Choroid plexus epithelial cell (primary cell): ENCODE measurements at places on chromosomes 6 and 20.
A peak's percentile ranks its signal among the peaks of the same experiment; 100 is the strongest.

DNA sequence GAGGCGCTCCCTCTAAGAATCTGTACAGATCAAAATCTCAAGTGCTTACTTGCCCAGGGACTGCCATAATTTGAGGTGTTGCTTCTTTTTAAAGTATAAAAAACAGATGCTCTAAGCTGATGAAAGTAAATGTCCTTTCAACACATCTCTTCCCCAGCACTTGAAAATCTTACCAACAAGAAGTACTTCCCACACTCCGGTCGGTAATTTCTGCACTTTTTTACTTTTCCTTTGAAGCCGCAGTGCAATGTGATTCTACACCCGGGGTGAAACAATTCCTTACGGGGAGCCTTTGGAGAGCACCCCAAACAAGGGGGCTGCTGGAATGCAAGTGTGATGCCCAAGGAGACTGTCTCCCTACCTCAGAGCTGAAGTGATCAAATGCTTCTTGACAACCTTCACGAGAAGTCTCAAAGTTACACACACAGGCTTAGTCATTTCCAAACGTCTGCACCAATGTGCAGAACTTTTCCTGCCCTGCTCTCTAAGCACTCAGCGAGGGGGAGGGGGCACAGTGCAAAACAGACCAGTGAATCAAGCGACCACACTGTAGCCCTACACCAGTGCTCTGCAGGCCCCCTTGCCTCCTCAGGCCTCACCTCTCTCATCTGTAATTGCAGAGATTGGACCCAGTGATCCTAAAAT lies 56.7 kb downstream of the ATXN1 start:
- peak; percentile 65 for DNase-seq

GRCh38 chr6:135233686-135234491 lies 52.8 kb downstream of the MYB start:
- DNase-seq = no peak

GRCh38 chr20:58695895-58696375 lies 3.3 kb downstream of the NPEPL1 start:
- no peak for DNase-seq

DNA sequence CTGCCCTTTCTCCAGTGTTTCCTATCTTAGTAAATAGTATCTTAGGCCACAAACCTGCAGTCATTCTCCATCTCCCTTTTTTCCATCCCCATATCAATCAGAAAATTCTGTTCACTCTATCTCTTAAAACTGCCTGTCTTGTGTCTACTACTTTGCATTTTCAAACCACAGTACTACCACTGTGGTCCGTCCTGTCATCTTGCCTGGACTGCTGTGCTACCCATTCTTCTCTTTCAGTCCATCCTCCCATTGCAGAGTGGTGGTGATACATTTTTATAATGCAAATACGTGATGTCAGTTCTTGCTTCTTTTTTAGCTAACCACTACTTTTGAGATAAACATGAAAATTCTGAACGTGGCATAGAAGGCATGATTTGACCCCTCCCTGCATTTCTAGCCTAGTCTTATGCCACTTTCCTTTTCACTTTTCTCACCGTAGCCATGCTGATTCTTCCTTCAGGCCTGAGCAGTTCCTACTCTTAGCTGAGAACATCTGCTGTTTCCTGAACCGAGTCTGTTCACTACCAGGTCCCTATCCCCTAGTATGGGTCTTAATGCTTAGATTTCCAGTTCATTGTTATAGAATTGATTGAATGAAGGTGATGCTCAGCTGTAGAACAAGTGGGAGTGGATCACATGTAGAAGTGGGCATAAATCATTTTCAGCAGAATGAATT lies 13.8 kb downstream of the TBPL1 start:
- DNase-seq = no peak

DNA sequence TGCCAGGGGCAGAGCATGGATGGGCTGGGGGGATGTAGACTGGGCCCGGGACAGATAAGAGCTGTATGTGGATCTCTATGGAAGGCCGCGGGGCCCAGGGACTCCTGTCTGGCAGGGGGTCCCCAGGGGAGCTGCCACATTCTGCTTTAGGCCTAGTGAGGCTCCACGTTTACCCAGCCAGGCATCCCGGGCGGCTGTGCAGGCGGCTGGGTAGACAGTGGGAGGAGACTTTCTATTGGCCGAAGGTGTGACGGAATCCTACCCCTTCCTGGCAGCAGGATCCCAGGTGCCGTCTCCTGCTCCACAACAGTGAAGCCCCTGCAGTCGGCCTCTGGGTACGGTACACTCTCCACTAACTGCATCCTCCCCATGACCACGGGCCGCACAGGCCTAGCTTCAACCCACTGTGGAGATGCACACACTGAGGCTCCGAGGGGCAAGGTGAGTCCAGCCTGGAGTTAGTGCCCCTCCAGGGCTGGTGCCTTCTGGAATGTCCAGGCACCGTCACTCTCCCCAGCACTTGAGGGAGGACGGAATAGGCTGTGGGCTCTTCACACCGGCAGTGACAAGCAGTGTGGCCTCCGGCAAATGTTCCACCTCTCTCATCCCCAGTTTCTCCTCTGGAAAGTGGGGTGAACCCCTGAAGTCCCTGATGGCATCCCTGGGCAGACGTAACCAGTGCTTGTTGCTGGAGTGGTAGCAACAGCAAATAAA lies 36.8 kb upstream of the ZBP1 start:
- DNase-seq = no peak

DNA sequence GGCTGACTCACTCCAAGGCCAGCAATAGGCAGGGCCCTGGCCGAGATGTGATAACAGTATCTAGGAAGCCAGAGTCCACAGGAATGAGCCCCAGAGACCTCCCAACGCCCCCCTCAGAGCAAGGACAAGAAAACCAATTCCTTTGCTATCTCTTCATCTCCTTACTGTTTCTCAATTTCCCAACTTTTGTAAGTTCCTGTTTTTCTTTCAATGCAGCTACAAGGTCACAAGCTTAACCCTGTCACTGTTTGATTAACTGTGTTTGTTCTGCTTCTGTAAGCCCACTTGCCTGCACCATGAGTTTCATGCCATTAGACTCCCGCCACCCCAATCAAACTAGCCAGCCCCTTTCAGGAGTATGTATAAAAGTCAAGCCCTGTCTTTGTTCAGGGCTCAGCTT lies 3.5 kb downstream of the FKBP1C start:
- no peak for DNase-seq

- DNase-seq = peak; percentile 8
These were observed 11.7 kb upstream of the GOPC start for GRCh38 chr6:117613920-117614560.

GRCh38 chr6:41779336-41779735 lies 364 bp downstream of the FRS3 start:
- DNase-seq = no peak

GRCh38 chr6:149922642-149923326 lies at the start of gene RAET1G:
RAET1G (minus strand) TSS chr6:149923121; CDS start chr6:149923010, 111 bp downstream.
- peak; percentile 97 for DNase-seq

DNA sequence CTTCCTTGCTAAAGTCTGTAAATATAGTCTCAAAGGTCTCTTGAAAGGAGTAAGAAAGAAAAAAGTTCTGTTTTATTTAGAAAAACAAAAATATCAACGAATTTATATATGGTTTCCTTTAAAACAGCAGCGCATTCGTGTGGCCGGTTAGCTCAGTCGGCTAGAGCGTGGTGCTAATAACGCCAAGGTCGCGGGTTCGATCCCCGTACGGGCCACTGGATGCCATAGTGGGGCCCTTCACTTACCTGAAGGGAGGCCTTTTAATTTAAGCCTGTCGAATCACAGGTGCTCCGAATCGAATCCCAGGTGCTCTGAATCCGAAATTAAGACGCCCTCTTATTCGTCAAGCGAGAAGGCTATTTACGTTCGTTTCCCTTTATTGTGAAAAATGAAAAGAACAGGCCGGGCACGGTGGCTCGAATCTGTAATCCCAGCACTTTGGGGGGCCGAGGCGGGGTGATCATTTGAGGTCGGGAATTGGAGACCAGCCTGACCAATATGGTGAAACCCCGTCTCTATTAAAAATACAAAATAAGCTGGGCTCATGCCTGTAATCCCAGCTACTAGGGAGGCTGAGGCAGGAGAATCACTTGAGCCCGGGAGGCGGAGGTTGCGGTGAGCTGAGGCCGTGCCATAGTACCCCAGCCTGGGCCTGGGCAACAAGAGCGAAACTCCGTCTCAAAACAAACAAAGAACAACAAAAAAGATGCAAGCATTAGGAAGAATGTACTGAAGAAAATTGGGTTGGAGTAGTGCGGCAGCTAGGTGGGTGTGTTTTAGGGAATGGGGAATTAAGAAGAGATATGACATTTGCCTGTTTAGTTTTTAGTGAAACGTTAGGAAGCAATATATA lies 195.8 kb upstream of the ZNF184 start:
- DNase-seq = peak; percentile 62

GRCh38 chr6:125662296-125662695 lies 87.1 kb upstream of the HEY2 start:
- DNase-seq = peak; percentile 12

DNA sequence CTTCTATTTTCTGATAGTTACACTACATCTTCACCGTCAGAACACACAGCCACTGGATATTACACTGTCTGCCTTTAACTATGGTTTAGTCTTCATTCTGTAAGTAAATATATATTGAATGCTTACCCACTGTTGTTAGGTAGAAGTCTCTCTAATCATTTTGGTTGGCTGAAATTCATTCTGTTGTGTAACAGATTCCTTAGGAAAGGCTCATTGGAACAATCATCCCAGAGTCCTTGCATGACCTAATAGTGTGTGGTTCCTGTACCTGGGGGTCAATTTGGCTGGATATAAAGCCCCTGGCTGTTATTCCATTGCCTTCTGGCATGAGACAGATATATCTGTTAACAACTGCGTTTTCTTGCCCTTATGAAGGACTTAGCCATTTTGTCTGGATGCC lies 9.9 kb downstream of the BLOC1S5 start:
- no peak for DNase-seq

DNA sequence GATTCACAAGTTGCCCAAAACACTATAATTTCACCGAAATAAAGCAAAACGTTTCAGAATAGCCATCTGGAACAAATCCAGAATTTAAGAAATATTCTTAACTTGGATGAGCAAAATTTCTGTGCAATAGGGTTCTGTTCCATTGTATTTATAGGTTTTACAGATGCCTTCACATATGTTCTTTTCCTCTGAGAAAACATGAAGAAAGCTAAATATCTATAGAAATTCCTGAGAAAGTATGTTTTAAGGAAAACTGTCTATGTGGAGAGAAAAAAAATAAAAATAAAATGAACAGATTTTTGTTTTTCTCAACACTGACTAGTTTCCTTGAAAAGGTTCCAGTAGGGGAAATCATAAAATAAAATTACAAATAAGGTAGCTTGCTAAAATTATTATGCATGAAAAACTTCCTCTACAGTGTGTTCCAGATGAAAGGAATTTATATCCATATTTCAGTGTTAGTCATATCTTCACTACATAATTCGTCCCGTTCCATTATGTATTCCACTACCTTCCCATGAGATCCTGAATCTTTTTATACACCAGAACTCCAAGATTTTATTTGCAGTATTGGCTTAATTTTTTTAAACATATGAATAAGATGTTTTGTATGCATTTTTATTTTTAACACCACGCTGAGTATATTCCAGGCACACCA lies 42.4 kb upstream of the TMX4 start:
- DNase-seq = no peak

GRCh38 chr20:51108638-51109363 lies 85.9 kb upstream of the KCNG1 start:
- DNase-seq = no peak

DNA sequence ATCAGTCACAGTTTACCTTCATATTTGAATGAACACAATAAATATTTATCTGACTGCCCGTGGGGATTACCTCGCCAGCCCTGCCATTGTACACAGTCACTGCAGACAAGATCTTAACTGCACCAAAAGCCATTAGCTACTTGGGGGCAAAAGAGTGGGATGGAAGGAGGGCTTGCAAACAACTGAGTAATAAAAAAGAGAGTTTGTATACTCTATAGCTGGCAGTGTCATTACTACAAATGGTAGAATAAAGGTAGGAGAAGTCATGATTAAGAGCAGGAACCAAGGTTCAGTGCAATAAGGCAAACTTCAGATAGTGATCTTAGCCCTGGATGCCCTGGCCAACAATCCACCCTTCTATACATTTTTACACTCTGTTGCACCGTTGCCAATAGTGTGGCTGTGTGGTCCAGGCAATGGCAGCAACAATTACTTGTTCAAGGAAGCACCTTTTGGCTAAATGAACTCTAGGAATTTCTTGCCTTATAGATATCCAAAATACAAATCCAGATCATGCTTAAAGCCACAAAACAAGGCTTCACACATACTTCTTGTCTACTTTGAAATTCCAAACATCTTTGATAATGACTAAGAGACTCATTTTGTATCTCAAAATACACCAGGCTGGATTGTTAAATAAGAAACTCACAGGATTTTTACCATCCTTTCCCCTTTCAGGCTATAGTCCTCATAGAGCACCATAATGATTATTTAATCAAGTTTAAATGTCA lies 955.4 kb upstream of the ADGRB3 start:
- peak; percentile 52 for DNase-seq

DNA sequence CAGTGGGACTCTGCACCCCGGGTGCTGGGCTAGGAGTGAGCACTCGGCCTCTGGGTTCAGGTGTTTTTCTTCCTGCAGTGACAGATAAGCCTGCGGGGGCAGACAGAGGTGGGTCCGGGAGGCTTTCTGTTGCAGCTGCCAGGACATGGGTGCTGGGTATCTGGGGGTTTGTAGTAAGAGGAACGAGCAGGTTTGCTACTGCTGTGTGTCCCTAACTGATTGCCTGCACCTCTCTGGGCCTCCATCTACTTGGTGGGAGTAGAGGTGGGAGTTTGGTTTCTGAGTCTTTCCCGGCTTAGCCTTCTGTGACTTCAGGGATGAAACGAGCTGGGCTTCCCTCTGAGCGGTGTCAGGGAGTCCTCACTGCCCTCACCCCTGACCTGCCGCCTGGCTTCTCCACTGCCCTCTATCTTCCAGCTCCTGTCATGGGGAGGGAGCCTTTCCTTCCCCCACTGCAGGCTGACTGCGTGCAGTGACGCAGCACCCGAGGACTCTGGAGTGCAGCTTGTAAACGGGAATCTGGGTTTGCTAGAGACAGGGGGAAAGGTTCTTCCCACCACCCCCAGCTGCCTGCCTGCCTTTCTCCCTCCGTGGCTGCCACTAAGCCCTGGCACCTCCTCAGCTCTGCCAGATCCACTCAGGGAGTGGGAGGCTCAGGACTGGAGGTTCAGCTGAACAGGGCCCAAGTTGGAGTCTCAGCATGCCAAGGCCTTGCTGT lies 6.7 kb downstream of the DLGAP4 start:
- no peak for DNase-seq
